ENCODE measurements at places on chromosomes 16 and 17.

GRCh38 chr17:9361188-9361955 is 214.2 kb downstream of the STX8 start:
- no peak for DNase-seq

DNA sequence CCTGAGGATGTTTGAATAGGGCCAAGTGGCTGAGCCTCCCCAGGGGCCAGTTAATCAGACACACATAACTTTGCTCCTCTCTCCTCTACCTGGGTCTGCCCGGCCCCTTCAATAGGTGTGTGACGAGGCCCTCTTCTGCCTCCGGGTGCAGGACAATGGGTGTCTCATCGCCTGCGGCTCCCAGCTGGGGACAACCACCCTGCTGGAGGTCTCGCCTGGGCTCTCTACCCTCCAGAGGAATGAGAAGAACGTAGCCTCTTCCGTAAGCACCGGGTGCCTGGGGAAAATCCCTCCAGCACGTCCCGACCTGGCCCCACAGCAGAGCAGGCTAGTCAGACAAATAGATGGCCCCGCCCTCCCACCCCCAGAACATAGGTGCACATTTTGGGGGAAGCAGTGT is 16.1 kb upstream of the KIF19 start:
- DNase-seq = no peak

GRCh38 chr16:68252383-68252782 is 7.2 kb downstream of the PLA2G15 start:
- DNase-seq = no peak

GRCh38 chr17:32342603-32343325 is 791 bp upstream of the C17orf75 start:
- DNase-seq = no peak

DNA sequence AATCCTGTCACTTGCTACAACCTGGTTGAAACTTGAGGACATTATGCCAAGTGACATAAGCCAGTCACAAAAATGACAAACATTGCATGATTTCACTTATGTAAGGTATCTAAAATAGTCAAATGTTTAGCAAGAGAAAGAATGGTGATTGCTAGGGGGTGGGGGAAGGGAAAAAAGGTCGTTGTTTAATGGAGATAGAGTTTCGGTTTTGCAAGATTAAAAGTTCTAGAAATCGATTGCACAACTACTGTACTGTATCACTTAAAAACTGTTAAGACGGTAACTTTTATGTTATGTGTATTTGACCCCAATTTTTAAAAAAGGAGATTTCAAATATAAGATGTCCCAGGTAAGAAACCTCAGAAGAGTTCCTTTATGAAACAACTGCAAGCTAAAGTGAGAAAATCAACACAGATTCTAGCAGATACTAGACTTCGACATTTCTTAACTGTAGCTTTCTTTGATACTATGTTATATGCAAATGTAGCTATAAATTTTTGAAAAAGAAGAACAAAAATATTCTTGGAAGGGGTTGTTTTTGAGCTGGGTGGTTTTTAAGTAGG is 5.9 kb downstream of the MEOX1 start:
- DNase-seq = no peak

DNA sequence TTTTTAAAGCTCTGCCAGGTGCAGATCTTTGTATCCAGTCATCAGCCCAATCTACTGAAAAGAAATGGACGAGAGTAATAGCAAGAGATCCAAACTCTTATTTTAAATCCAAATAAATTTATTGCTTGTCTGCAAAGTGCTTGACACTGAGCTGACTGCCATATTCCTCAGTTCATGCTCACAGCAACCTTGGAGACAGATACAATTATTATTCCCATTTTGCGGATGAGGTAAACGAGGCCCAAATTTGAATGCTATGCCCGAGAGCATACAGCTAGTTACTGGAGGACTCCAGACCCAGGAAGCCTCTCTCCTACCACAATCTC is 620 bp downstream of the NOB1 start:
- DNase-seq = no peak

- no peak for DNase-seq
These were observed 5.4 kb downstream of the OSBPL7 start for GRCh38 chr17:47816111-47816735.
